Vagina (tissue), 2 donors: ENCODE measurements at places on chromosomes 16 and 17.

- DNase-seq, result peak; percentile 67
These were observed 35.7 kb upstream of the C16orf78 start for GRCh38 chr16:49337814-49338350.

- no peak for DNase-seq
These were observed 3.9 kb downstream of the TRPV2 start for GRCh38 chr17:16419074-16419928.

- DNase-seq, result no peak
These were observed 46.8 kb downstream of the REXO5 start for GRCh38 chr16:20853143-20853542.

DNA sequence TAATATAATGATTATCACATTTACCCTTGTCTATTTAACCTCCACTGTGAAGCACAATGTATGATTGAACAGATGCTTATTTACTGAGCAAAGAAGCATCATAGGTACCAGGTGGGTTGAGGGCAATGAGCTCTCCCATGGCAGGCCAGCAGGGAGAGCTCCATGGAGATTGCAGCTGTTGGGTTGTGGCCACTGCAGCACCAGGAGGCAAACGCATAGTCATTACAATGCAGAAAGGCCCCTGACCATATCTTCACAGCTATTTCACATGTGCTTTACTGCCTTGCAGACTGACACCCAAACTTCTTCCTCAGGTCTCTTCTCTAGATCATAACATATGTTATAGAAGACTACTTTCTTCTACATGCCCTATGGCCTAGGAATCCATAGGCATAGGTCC lies 75.0 kb downstream of the MMD start:
- DNase-seq, result no peak

GRCh38 chr16:76988526-76988925 lies 202.5 kb upstream of the MON1B start:
- no peak for DNase-seq
